ENCODE measurements at places on chromosomes 5 and 9.

GRCh38 chr9:123235448-123235847 is 32.9 kb downstream of the STRBP start:
- no peak for DNase-seq

DNA sequence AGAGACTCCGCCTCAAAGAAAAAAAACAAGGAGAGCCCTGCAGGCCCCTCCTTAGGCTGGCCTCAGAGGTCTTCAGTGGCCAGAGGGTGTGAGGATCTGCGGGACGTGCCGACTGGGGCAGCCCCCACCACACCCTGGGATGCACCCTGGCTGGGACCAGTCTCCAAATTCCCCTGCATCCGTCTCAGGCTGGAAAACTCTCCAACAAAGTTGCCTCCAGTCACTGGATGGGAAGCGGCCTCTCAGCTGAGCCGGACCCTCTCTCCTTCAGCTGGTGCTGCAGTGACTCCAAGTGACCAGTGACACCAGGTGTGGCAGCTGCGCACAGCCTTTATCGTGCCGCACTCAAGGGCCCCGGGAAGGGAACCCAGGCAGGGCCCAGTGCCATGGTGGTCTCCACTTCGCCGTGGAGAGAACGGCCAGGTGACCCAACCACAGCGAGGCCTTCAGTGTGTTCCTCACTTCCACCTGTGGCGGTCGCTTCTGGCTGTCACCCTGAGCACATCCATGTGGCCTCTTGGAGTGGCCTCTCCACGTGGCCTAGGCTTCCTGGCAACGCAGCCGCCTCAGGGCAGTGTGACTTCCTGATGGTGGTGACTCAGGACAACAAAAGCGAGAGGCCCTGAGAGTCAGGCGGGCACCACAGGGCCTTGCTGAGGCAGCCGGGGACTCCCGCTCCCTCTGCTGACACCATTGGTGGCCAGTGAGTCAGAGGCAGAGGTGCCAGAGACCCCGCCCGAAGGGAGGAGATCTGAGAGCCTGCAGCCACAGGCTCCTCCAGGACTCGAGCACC is 19.3 kb upstream of the CAMSAP1 start:
- DNase-seq: no peak

GRCh38 chr5:35205186-35205585 is 25.1 kb downstream of the PRLR start:
- DNase-seq: no peak

DNA sequence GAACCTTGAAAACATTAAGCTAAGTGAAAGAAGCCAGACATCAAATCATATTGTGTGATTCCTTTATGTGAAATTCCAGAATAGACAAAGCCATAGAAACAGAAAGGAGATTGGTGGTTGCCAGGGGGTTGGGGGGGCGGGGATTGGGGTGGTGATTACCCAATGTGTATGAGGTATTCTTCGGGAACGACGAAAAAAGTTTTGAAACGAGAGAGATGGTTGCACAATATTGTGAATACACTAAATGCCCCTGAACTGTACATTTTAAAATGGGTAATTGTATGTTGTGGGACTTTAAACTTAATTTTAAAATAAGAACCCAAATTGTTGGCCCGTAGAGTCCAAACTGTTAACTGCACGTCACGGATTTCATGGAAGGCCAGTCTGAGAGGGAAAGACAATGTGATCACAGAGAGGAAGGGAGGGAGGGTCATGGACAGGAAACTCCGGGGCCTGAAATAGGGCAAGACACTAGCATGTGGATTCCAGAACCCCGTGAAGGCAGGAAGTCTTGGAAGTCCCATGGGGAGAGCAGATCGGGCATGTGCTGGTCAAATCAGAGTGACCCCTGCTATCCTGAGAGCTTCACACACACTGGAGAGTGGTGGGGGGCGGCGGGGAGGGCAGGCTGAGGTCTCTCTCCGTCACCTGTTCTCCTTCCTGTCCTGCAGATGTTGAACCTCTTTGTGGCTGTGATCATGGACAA is 218.4 kb downstream of the CACNA1B start:
- DNase-seq: no peak

DNA sequence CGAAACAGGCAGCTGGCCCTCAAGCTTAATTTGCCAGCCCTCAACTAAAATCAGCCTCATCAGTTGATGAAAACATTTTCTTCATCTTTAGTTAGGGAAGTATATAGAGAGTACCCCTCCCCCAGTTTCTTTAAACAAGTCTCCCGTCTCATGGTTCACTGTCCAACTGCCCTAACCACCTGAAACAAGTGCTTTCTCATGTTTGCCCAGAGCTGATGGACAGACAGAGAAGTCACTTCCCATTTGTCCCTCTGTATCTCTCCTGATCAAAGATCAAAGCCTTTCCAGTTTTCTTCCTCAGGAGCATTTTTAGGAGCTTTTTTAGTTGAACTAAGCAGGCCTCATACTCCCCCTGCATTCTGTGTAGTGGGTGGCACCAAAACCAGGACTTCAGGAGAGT is 21.7 kb downstream of the FUBP3 start:
- DNase-seq: no peak

DNA sequence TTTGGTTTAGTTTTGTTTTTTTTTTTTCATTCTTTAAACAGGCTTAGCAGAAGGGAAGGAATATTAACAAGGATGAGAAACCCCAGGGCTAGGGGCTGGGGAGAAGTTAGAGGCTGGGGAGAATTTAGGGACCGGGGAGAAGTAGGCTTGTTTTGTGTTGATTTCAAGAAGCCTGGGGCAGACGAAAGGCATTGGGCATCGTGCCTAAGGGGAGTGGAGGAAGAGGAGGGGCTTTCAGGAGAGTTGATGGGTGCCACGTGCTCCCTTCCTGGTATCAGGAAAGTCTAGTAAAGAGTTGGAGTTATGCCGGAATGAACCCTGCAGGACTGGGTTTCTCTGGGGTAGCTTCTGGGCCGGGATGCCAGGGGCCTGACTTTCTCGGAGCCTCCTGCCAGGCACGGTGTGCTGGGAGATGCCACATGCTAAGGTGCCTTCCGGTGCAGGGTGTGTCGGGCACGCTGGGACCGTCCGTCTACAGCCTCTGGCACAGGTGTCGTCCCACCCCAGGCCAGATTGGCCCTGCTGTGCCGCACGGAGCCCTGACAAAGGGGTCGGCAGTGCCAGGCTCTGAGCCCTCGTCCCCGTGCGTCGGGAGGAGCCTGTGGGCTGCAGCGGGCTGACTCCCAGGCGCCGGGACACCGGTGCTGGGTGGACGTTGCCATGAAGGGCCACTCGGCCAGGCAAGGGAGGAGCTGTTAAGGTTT is 159.9 kb downstream of the OLFM1 start:
- no peak for DNase-seq

GRCh38 chr5:34586117-34586885 is 69.8 kb upstream of the RAI14 start:
- no peak for DNase-seq

DNA sequence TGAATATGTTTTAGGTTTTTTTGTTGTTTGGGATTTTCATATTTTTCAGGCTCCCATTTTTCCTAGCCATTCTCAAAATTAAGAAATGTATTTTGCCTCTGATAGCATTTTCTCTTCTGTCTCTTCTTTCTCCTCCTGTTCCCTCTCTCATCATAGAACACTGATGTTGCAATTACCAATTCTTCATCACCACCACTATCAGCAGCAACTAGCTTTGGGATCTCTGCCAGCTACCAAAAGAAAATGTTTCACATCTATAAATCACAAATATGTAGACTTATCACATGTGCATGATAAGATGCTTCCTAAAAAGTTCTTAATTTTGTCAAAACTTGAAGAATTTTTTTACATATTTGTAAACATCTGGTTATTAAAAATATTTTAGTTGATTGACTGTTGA is 887.1 kb downstream of the MAT2B start:
- DNase-seq: no peak

DNA sequence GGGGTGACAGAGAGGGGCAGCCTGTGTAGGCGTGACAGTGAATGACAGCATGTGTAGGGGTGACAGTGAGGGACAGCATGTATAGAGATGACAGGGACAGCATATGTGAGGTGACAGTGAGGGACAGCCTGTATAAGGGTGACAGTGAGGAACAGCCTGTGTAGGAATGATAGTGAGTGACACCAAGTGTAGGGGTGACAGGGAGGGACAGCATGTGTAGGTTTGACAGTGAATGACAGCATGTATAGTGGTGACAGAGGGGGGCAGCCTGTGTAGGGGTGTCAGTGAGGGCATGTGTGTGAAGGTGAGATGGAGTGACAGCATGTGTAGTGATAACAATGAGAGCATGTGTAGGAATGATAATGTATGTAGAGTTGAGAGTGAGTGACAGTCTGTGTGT is 8.7 kb upstream of the GAPT start:
- DNase-seq: no peak

- no peak for DNase-seq
Measured at GRCh38 chr9:21428235-21428634, 12.0 kb upstream of the IFNA1 start.

DNA sequence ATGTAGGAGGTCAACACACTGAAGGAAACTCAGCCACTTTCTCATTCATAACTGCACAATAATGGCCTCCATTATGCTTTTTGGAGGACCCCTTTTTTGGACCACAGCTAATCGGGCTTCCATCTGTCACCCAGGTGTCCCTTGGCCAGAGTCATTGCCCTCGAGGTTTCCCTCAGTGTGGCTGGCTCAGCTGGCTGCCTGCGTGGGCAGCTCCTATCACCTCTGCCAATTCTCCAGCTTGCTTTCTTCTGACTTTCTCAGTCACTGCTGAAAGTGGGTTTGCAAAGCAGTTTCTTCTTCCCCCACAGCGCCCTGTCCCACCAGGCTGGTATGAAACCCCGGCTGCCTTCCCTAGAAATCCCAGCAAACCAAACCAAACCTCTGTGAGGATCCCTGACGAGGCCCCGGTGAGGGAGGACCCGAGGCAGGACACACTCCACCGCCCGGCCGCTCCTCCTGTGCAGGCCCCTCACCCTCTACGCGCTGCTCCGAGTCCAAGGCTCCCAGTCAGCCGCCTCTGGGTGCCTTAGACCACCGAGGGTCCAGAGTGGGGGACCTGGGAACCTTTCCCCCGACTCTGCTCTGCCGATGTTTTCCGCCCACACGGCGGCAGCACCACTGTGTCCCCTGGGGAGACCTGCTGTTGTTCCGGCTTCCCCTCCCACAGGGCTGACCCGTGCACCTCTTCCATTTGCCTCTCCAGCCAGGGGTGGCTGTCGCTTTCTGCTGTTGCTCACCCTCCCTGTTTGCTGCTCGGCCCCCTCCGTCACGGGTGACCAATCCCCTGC is 109.5 kb downstream of the TENT4A start:
- no peak for DNase-seq

- no peak for DNase-seq
Measured at GRCh38 chr9:35658968-35659220, 802 bp downstream of the CCDC107 start.

GRCh38 chr5:137415231-137415681 is 83.9 kb downstream of the SPOCK1 start:
- no peak for DNase-seq

DNA sequence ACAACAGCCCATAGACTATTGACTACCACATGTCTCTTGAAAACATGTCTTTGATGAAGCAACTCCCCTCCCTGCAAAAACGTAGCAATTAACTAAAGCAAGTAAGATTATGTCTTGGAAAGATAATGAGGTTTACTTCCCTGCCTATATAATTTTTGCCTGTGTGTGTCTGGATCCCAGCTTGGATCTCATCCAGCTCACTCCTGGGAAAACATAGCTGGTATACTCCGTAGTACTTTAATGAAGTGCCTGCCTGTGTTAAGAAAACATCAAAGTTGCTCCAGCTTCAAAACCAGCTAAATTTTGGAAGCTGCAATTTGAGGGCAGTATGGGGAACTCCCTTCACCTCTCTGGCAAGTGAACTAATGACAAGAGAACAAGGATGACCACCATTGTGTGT is 182.6 kb upstream of the C9orf72 start:
- DNase-seq: no peak

DNA sequence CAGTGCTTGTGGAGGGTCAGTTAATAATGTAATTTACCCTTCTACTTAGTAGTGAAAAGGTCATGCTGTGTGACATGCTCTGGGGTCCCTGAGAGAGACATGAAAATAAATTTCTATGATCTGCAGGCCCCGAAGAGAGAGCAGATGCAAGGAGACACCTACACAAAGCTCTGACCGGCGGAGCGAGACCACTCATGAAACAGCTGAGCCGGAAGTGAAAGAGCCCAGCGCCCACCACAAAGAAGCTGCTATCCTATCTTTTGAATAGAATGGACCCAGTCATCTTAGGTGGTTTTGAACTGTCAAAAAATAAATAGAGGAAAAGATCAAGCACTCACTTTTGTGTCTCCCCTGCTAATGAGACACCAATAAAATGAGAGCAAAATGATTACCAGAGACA is 190.0 kb downstream of the MED10 start:
- DNase-seq: no peak

DNA sequence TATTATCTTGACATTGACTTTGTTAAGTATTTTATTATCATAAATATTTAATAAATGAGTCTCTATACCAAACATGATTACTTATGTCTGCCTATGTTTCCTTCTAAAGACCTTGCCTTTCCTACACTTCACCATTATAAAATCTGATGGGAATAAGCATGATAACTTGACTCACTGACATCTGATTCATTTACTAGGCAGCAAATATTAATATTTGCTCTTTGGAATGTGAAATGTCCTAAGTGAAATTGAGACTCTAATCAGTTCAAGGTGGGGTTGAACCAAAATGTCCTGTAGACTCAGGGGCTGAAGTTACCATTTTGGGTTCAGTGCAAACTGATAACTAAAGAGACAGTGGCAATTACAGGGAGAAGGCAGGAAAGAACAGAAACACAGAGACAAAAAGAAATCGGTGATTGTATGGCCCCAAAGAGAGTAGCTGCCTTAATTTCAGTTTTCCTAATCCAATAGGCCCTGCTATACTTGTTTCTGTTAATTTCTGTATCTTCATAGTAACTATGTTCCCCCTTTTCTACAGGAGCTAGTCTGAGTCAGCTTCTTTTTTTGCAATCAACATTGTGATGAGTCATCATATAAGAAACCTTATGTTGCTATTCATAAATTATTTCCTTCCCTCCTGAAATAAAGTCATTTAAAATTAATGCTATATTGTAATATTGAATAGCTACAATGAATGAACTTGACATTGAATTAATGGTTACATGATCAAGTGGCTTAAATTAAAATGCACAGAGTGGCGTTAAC is 296.8 kb downstream of the PDE4D start:
- DNase-seq: no peak

- DNase-seq: no peak
Measured at GRCh38 chr5:133461796-133462516, 150.4 kb downstream of the FSTL4 start.

DNA sequence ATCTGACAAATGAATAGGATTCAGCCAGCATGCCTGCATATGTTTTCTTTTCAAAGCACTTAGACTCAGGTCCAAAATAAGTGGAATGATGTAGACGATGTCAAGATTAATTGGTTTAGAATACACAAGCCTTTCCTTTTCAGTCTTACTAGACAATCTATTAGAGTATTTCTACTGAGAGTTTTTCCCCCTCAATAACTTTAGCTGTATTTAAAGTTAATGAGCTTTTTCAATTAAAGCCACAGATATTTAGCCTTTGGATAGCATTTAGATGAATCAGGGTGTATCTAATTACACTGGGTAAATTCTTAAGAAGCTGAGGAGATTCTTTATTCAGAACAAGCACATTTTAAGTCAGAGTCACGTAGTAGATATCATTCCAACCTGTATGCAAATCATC is 198.7 kb upstream of the MPDZ start:
- DNase-seq: no peak

GRCh38 chr9:94925751-94926430 is 199.4 kb downstream of the AOPEP start:
- no peak for DNase-seq

All from muscle of arm (tissue), 14 donors.